ENCODE measurements at places on chromosomes 11 and 22.

- no peak for DNase-seq
Observed at GRCh38 chr11:207863-208180, 314 bp downstream of the RIC8A start.

GRCh38 chr11:116226731-116227130, 546.1 kb downstream of the BUD13 start:
- DNase-seq = no peak

DNA sequence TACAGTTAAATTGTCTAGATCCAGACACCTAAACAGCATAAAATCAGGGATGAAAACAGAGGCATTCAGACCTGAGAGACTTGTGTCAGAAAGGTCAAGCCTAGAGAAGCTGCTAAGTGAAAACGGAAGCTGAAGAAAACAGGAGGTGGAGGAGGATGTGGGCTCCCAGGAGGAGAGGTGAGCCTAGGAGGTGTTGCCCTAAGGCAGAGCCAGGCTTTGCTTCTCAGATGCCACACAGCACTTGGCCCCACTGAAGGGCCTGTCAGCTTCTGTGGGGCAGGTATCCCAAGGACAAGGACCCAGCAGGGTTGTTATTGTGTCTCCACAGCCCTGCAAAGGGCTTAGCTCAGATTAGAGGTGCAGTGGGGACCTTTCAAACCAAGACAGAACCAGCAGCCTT, 14.4 kb downstream of the UFD1 start:
- no peak for DNase-seq

GRCh38 chr11:111983187-111983986, 41.8 kb upstream of the DLAT start:
- no peak for DNase-seq

DNA sequence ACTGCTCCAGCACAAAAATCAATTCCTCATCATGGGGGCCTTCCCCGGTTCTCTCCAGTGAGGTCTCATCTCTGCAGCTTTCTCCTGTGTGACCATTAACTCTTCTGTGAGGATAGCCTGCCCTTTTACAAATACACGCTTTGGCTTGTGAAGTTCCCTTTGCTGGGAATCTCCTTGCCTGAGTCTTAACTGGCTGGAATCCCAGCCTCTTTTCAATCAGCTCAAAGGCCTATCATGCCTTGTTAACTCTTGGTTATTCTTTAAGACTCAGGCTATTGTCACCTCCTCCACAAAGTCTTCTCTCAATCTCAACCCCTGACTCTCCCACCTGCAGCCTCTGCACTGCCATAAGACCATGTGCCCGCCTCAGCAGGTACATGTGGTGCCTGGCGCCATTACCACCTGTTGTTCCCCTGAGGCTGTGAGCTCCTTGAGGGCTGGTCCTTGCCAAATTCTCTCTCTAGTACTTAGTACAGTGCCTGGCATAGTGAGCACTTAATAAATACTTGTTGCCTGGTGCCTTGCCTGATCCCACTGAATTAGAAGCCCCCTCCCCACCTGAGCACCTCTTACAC, 128.2 kb downstream of the ST3GAL4 start:
- peak; percentile 1 for DNase-seq

DNA sequence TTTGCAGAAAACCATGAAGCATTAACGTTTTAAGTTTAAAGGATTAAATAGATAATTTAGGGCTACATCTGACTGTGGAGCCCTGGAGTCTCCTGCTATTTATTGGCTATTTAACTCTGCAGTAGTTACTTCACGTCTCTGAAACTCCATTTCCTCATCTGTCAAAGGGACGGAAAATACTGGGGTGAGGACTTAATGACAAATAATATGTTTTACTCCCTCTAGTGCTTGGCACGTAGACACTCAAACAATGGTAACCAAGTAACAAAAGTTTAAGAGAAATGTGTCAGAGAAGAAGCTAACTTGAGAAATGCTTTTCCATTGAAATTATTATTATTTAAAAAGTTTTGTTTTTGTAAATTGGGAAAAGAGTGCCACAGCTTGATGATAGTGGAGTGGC, 130.7 kb upstream of the RCN1 start:
- no peak for DNase-seq

DNA sequence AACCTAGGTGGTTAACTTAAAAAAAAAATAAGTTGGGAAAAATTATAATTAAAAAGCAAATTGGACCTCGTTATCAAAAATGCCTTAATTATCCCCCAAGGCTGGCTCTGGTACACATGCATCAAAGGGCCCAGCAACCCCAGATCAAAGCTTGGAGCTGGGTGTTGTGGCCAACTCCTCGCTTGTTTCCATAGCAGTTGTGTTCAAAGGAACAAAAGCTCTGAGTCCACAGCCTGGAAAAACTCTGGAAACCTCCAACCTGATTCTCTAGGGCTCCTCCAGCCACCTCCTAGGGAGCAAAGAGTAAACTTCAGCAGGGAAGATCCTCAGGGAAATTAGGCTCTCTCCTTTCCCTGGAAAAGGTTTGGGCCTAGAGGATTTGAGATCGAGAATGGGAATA, 149.4 kb downstream of the NXPE2 start:
- DNase-seq = no peak
